Fibroblast of skin of right quadriceps (primary cell): ENCODE measurements at places on chromosomes 4 and X.

DNA sequence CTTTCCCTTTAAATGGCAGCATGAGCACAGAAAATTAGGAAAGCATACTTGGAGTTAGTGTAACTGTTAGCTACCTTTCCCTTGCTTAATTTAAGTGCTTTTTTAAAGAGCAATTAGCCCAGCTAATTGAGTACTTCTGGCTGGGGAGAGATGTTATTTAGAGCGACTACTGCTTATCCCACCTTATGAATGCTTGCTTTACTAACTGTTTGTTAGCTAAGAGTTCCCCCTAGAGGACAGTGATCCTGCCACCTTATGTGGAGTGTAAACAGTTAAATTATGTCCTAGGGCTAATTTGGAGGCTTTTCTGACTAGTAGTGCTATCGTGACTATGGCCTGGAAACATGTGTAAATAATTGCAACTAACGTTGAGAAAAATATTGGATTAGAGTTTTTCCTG lies 909.4 kb downstream of the FSTL5 start:
- no peak for DNase-seq

DNA sequence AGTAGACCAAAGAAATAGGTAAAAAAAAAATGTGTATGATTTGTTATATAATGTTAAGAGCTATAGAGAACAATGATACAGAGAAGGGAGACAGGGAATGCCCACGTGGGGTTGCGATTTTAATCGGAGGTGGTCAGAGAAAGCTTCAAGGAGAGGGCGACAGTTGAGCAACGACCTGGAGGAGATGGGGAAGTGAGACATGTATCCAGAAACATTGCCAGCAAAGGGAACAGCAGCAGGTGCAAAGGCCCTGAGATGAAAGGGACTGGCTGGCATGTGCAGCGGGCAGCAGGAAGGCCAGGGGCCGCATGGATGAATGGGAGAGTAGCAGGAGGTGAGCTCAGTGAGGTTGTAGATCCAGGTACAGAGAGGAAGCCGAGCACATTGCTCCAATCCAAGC lies 32.9 kb downstream of the NIPAL1 start:
- DNase-seq, result no peak

- DNase-seq, result no peak
Measured at GRCh38 chrX:153361781-153362397, 27.9 kb downstream of the ZNF275 start.

GRCh38 chrX:136784231-136784630 lies 3.5 kb upstream of the ARHGEF6 start:
- DNase-seq, result no peak

- DNase-seq, result no peak
Measured at GRCh38 chrX:154334496-154334895, 38.9 kb downstream of the TKTL1 start.

DNA sequence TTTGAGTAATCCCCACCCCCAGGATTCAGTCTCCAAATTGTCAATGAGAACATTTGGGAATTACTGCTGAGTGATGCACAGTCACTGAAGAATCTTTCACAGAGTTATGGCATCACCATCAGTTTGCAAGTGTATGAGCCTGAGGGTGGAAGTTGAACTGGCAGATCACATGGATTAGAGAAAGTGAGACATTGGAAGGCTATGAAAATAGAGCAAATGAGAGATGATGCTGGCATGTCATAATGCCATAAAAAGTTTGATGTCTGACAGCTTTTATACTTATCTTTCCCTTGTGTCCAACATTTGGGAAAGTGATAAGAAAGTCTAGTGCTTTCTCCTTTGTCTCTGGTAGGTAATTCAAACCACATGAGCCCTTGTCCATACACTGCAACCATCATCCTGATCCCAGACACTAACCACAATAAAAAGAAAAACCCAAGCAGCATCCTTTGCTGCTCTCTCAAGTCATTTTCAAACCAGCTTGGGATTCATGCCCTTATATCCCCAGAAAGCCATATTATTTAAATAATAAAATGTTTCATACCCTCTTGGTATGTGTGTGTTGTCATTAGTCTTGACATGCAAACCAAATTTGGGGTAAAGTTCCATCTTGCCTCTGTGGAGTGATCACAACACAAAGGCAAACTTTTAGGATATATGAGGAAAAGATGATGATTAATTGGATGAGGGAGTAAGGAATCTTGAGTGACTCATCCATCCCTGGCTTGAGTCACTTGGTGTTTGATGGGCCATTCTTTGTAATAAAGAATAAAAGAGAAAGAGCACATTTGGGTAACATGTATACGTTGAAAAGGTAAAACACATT lies 438.9 kb downstream of the GRXCR1 start:
- peak; percentile 91 for DNase-seq

GRCh38 chrX:68726366-68726765 lies 78.9 kb downstream of the STARD8 start:
- DNase-seq, result no peak

GRCh38 chr4:188492886-188493285 lies 353.6 kb downstream of the TRIML1 start:
- DNase-seq, result no peak

DNA sequence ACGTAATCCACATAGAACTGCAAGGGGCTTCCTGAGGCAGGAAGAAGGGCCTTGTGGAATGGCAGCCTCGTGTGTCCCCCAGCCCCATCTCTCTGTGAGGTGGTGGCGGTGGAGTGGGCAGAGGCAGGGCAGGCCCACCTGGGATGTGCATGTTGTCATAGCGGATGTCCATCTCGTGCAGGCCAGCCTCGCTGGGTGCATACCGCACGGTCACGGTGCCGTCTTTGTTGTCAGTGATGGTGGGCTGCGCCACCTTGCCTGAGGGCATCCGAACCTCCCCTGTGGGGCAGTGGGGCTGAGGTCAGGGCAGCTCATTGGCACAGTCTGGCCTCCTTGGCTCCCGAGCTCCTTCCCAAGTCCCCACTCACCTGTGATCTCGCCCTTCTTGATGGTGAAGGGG lies 20.4 kb downstream of the FLNA start:
- no peak for DNase-seq

- DNase-seq, result no peak
Measured at GRCh38 chrX:926991-927390, 285.5 kb downstream of the CRLF2 start.

DNA sequence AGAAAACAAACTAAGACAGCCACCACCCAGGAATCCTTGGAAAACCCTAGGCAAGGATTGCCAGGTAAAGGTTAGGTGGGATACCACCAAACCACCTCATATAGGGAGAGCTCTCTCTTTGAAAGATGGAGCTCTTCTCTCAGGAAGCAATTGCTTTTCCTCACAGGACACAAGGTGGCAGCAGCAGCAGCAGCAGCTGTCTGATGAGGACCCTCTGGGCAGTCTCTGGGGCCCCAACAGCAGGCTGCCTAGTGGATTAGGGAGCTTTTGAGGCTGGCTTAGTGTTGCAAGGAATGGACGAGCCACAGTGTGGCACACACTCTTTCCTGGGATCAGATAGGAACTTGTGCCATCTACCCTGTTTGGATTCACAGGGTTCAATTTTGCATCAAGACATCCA lies 41.4 kb upstream of the CHRDL1 start:
- DNase-seq, result no peak

- no peak for DNase-seq
Measured at GRCh38 chr4:166044871-166045270, 171.8 kb downstream of the TLL1 start.

GRCh38 chr4:152777488-152777887 lies 2.0 kb downstream of the TIGD4 start:
- no peak for DNase-seq

GRCh38 chr4:100979736-100980135 lies 367.6 kb downstream of the PPP3CA start:
- no peak for DNase-seq

GRCh38 chr4:123554801-123555232 lies 158.2 kb downstream of the SPRY1 start:
- no peak for DNase-seq

DNA sequence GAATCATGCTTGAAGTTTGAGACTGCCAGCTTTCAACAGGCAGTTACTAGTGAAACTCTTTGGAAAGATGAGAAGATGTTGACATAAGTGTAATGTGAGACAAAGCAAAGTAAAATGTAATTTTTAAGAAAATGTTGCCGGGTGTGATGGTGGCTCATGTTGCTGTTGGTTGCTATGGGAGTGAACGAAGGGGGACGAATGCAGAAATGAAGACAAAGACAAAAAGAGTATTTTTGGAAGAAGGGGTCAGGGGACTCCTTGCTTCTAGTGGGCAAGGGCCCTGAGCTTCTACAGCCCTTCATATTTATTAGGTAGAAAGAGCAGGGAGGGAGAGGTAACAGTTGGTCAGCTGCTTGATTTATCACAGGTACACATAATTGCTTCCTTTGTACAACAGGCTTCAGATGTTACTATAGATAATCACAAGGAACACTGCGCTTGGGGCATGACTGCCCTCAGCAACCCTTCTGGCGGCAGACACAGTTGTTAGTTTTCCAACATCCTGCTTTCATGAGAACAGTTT lies 11.9 kb upstream of the UGDH start:
- DNase-seq, result no peak

- DNase-seq, result no peak
Measured at GRCh38 chrX:13828392-13828791, 11.5 kb upstream of the GPM6B start.

GRCh38 chr4:183960046-183960420 lies 54.9 kb downstream of the STOX2 start:
- peak; percentile 78 for DNase-seq

GRCh38 chrX:24590111-24590510 lies 57.0 kb downstream of the PCYT1B start:
- no peak for DNase-seq

GRCh38 chr4:77052352-77052751 lies 23.4 kb downstream of the CCNI start:
- DNase-seq, result peak; percentile 83

DNA sequence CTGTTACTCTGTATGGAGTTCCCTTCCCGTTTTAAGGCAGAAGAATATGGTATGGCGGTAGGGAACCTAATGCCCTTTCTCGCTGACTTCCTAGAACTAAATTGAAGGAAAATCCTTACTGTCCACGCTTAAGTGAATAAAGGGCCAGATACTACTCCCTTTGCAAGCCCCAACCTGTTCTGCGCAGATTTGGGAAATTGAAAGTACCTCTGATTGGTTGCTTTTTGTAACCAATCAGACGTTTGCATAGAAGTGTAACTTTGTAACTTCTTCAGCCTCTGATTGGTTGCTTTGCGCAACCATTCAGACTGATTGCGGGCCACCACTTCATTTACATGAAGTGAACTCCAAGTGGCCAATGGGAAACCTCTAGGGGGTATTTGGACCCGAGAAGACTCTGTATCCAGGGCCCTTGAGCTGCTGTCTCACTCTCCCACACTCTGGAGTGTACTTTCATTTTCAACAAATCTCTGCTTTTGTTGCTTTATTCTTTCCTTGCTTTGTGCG lies 1.2 kb upstream of the TMEM33 start:
- DNase-seq, result no peak

GRCh38 chr4:37645736-37646135 lies 40.4 kb downstream of the RELL1 start:
- no peak for DNase-seq

DNA sequence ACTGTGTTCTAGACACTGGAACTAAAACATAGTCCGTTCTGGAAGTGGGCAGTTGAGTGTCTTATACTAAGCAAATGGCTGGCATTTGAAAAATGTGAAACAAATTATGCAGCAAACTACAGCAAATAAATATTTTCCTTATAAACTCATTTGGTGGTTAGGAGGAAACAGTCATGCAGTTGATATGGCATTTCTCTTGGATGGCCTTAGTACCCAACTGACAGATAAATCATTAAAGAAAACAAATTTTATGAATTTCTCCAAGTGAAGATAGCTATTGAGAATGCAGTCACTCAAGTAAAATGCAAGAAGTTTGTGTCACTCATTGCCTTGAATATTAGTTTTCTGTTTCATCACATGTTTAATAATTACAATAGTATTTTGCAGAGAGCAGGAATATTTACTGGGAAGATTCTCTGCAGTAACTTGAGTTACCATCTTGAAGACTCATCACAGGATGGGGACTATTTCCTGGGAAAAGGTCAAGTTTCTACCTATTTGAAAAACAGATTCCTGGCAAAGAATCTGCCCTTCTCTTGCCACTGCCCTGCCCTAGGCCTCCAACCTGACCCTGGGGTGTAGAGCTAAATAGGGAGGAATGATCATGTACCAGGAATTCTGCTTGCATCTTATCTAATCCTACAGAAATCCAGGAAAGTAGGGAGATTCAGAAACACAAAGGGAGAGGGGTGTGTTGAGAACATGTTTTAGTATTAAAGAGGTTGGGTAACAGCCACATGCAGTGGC lies 105.9 kb downstream of the SH3RF1 start:
- peak; percentile 82 for DNase-seq

DNA sequence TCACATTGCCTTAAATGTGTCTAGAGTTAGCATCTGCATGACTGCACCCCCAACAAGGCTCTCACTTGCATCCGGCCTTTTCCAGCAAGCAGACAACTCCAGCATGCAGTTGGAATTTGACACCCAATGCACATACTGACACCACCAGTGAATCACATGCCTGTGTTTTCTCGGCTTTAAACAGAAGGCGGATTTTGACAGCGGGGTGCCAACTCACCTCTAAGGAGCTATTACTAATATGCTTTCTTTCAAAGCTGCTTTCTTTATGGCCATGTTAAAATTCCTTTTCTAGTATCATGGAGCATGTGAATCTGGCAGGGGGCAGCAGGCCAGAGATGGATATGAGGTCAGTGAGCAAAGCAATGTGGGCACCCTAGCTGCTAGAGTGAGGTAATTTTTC lies 78.0 kb upstream of the CLNK start:
- peak; percentile 99 for DNase-seq

- no peak for DNase-seq
Measured at GRCh38 chr4:72169861-72170260, 138.1 kb downstream of the NPFFR2 start.

- no peak for DNase-seq
Measured at GRCh38 chrX:68842351-68842750, 13.5 kb downstream of the EFNB1 start.

GRCh38 chrX:100395781-100396180 lies 14.3 kb downstream of the PCDH19 start:
- no peak for DNase-seq

- DNase-seq, result peak; percentile 37
Measured at GRCh38 chr4:185730387-185730786, 81.6 kb downstream of the SORBS2 start.

DNA sequence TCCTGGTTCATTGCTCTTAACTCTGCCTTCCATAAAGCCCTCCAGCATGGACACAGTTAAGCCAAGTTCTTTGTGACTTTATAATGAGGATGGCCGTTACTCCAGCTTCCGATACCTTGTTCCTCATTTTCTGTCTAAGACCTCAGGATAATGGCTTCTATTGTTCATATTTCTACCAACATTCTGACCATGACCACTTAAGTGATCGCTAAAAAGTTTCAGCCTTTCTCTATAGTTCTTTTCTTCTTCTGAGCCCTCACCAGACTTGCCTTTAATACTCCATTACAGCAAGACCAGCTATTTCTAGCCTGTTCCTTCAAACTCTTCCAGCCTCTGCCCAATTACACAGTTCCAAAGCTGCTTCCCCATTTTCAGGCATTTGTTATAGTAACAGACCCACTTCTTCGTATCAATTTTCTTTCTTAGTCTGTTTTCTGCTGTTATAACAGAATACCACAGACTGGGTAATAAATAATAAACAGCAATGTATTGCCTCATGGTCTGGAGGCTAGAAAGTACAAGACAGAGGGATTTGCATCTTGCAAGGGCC lies 12.3 kb downstream of the RNF175 start:
- no peak for DNase-seq
